Pancreas (tissue), 10 donors: ENCODE measurements at places on chromosomes 16 and 17.

- peak; percentile 20 for DNase-seq
Measured at GRCh38 chr17:4180791-4181190, 37.8 kb downstream of the CYB5D2 start.

DNA sequence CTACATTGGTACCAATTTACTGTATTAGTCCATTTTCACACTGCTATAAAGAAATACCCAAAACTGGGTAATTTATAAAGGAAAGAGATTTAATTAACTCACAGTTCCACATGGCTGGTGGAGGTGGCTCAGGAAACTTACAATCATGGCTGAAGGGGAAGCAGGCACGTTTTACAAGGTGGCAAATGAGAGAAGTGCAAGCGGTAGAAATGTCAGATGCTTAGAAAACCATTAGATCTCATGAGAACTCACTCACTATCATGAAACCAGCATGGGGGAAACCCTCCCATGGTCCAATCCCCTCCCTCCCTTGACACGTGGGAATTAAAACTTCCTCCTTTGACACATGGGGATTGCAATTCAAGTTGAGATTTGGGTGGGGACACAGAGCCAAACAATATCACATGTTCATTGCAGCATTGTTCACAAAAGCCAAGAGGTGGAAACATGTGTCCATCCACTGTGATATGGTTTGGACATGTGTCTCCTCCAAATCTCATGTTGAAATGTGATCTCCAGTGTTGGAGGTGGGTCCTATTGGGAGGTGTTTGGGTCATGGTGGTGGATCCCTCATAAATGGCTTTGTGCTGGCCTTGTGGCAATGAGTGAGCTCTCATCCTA, 3.1 kb upstream of the SPACA3 start:
- DNase-seq = no peak

DNA sequence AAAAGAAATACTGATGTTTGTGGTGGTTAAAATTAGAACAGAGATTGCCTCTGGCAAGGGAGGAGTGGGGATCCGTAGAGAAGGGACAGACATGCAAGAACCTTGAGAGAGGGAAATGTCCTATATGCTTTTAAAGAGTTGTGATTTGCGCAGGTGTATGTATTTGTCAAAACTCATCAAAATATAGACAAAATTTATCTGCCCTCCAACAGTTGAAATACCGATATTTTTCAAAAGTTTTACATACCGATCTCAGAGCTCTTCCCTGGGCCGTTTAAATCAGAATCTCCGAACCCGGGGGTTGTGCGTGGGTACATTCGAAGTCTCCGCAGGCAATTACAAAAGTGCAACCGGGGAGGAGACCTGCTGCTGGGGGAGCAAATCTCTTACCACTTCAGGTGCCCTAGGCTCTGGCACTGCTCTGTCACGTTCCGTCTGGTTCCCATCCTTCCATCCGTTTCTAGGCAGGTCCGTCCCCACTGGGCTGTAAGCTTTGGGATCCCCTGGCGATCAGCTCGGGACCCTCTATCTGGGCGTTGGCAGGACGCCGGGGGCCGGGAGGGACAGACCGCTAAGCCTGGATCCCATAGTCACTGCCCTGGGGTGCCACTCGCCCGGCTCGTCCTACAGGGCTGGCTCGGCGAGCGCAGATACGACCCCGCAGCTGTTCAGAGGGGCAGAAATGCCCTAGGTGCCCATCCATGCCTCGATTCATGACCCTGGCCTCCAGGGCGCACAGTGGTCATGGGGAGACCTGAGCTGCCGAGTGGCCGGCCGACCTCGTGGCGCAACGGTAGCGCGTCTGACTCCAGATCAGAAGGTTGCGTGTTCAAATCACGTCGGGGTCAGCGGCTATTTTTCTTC, 4.2 kb downstream of the BORCS6 start:
- DNase-seq = peak; percentile 96

- DNase-seq = no peak
Measured at GRCh38 chr16:588639-588888, 1.3 kb upstream of the RAB40C start.

DNA sequence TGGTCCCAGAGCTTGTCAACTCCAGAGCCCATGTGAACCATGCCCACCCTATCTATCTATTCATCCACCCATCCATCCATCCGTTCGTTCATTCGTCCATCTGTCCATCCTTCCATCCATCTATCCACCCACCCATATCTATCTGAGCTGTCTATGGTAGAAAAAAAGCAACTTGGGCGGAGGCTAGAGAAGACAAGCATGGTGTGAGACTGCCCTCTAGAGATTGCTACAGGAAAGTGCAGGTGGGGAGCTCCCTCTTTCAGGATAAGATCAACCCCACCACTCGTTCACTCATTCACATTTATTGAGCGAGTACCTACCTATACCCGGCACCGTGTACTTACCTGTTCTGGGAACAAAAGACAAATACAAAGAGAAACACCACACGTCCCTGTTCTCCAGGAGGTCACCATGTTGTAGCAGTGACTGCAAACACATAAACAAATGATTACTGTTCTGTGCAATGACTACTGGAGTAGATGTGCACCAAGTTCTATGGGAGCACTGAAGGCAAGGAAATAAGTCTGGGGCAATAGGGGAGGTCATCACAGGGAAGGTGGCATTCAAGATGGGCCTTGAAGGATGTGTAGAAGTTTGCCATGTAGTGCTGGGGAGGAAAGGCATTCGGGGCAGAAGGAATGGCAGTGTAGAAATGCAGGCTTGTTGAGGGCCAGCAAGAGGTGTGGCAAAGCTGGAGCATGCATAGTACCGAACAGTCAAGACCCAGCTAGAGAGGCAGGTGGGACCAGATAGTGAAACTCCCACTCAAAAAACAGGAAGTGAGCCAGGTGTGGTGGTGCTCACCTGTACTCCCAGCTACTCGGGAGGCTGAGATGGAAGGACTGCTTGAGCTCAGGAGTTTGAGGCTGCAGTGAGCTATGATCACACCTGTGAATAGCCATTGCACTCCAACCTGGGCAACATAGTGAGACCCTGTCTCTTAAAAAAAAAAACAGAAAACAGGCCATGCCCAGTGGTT, 13.4 kb upstream of the ATP5MC1 start:
- no peak for DNase-seq

DNA sequence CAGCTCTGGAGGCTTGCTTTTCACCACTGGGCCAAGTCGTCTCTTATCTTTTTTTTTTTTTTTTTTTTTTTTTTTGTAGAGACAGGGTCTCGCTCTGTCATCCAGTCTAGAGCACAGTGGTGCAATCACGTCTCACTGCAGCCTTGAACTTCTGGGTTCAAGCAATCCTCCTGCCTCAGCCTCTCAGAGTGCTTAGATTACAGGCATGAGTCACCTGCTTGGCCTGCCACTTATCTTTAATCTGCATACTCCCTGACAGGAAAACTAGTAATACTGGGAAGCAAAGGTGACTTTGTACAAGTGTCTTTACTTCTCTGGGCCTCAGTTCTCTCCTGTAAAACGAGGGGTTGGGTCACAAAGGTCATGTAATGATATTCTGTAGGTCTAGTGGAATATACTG, 15.0 kb downstream of the NTN1 start:
- DNase-seq = no peak

DNA sequence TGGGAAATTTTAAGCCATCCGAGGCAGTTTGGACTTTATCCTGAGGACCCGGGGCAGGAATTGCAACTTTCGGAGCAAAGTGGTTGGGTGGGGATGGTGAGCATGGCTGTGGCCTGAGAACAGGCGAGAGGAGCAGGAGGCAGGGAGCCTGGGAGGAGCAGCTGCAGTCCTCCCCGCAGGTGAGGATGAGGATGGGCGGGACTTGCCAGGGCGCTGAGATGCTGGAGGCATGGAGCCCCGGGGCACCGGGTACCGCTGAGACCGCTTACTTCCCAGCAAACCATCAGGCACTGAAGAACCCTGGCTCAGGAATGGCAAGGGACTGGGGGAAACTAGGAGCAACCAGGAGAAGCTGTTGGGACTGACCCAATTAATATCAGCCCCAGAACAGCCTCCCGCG, 210.8 kb downstream of the GSG1L start:
- no peak for DNase-seq

DNA sequence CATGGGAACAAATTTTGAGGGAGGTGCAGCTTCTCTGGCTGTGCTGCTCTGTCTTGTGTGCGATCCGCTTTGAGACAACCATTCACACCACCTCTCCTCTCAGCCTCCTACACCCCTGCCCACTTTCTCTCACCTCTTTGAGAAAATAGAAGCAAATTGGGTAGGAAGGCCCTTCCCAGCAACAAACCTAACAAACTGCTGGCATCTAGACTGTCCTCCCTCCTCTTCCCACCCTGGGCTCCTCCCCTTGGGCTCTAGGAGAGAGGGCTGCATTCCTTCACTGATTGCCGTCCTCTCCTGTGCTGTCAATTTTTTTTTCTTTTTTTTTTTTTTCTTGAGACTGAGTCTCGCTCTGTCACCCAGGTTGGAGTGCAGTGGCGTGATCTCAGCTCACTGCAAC, 13.5 kb downstream of the CDIPT start:
- no peak for DNase-seq

DNA sequence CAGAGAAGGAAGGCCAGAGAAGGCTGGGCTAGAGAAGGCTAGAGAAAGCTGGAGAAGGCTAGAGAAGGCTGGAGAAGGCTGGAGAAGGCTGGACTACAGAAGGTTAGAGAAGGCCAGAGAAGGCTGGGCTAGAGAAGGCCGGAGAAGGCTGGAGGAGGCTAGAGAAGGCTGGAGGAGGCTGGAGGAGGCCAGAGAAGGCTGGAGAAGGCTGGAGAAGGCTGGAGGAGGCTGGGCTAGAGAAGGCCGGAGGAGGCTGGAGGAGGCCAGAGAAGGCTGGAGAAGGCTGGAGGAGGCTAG, 6.4 kb upstream of the OGFOD3 start:
- no peak for DNase-seq
